ENCODE measurements at places on chromosomes 7 and 10.

DNA sequence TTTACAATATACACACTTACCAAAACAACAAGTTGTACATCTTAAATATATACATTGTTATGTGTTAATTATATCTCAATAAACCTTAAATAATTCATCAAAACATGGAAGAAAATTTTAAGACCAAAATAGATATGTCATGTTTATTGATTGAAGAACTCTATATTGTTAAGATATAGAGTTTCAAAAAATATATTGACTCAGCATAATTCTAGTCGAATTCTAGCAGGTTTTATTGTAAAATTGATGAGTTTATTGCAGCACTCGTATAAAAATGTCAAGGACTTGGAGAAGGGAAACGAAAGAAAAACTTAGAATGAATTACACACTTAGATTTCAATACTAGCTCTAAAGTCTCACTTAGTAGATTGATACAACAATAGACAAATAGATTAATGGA is 575.4 kb upstream of the SORCS1 start:
- H3K27ac ChIP-seq = no peak overlapping the region
- no peaks in the 10 kb centered on the region for H3K4me1 ChIP-seq
- peaks cover 1% of the 10 kb centered on the region for H3K36me3 ChIP-seq
- no peaks in the 10 kb centered on the region for H3K27me3 ChIP-seq
- no peak overlapping the region for H3K4me3 ChIP-seq

DNA sequence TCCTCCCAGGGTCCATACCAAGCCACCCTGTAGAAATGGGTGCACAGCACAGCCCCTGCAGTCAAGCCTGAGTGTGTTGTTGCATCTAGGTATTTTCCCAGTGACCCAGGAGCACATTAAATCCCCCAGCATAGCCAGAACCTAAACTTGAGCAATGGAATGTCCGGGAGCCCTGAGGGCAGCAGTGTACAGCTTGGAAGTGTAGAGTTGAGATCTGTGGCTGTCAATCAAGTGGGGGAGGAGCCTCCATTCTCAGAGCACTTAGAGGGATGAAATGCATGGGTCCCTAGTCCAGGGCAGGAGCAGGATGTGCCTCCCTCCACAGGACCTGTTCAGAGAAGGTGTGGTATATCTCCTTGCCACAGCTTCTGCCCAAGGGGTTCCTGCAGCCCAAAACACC is 885.1 kb downstream of the CCSER2 start:
- H3K27me3 ChIP-seq = no peaks in the 10 kb centered on the region
- no peak for DNase-seq

DNA sequence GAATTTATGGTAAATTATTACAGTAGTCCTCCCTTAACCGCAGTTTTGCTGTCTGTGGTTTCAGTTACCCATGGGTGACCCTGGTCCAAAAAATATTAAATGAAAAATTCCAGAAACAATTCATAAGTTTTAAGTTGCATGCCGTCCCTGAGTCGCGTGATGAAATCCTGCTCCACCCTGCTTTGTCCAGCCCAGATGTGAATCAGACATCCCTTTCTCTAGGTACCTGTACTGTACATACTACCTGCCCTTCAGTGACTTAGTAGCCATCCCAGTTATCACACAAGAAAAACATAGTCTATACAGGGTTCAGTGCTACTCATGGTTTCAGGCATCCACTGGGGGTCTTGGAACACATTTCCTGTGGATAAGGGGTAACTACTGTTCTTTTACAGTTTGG is 20.5 kb upstream of the RHEB start:
- no peak overlapping the region for H3K4me3 ChIP-seq
- no peak overlapping the region for H3K27ac ChIP-seq
- no peak for DNase-seq
- no peaks in the 10 kb centered on the region for H3K36me3 ChIP-seq

- no peaks in the 10 kb centered on the region for H3K27me3 ChIP-seq
- peaks cover 31% of the 10 kb centered on the region for H3K4me1 ChIP-seq
- peak overlapping the region; percentile 58 for H3K27ac ChIP-seq
- H3K36me3 ChIP-seq = peaks cover 8% of the 10 kb centered on the region
Measured at GRCh38 chr10:114472877-114473253, 68.6 kb upstream of the AFAP1L2 start.

DNA sequence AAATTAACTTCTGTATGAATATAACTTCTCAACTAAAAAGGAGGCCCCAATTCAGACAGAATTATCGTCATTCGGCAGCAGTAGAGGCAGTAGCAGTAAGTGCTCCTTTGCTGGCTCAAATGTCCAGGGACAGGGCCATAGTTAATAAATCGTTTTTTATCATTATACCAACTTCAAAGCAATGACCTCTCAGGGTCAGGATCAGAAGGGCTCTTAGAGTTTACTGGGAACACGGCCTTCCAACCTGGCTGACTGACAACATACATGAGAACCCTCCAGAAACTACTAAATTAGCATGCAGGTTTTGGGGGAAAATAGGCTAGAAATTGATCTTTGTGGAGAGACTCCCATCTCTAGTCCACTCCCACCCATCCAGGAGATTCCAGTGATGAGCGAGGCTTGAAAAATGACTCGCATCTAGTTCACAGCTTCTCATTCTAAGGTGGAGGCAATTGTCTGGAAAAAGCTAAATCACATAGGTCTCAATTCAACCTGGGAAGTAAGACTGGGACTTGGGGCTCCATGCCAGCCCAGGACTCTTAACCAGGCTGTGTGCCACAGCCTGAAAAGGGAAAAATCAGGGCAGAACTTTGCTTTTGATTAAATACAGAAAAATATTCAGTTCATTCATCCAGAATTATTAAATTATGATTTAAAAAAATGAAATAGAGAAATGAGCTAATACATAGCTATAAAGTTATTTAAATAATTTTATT is 84.6 kb downstream of the ABLIM1 start:
- DNase-seq = no peak
- no peaks in the 10 kb centered on the region for H3K36me3 ChIP-seq
- no peak overlapping the region for H3K27ac ChIP-seq
- H3K27me3 ChIP-seq = no peaks in the 10 kb centered on the region
- no peak overlapping the region for H3K4me3 ChIP-seq

All from activated naive CD8-positive, alpha-beta T cell treated with anti-CD3 and anti-CD28 coated beads for 36 hours (primary cell).